ENCODE measurements at places on chromosomes 2 and 18.
A peak's percentile ranks its signal among the peaks of the same experiment; 100 is the strongest.

DNA sequence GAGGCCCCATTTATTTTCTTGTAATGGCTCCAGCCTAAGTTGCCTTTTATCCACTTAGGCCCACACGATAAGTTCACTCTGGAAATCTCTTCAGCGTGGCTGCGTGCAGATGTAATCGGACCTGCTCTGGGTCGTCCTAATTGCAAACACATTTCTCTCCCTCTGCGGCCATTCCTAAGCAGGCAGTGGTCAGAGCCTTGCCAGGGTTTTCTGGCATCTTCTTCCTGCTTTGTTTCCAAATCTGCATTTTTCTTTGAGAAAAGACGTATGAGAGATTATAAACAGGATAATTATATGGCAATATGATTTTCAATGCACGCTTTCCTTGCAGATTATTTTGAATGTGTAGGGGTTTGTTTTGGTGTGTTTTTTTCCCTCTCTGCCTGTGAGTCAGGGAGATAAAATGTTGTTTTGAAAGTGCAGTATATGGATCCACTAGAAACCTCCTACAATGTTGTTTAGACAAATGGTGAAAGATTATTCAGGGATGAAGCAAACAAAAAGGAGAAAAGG is 239.4 kb upstream of the TANK start:
- H3K27me3 ChIP-seq, result no peaks in the 10 kb centered on the region
- H3K36me3 ChIP-seq, result no peaks in the 10 kb centered on the region
- peaks cover 9% of the 10 kb centered on the region for H3K4me1 ChIP-seq
- H3K27ac ChIP-seq, result peak overlapping the region; percentile 59
- DNase-seq, result peak; percentile 61
- no peak overlapping the region for H3K4me3 ChIP-seq

GRCh38 chr2:190655570-190655969 is 6.7 kb downstream of the NAB1 start:
- H3K36me3 ChIP-seq, result peaks cover 10% of the 10 kb centered on the region
- no peaks in the 10 kb centered on the region for H3K27me3 ChIP-seq
- no peak overlapping the region for H3K4me3 ChIP-seq

GRCh38 chr18:72128649-72129048 is 415.5 kb downstream of the CBLN2 start:
- H3K4me1 ChIP-seq, result no peaks in the 10 kb centered on the region
- DNase-seq, result no peak
- H3K4me3 ChIP-seq, result no peak overlapping the region
- no peak overlapping the region for H3K27ac ChIP-seq
- no peaks in the 10 kb centered on the region for H3K36me3 ChIP-seq

DNA sequence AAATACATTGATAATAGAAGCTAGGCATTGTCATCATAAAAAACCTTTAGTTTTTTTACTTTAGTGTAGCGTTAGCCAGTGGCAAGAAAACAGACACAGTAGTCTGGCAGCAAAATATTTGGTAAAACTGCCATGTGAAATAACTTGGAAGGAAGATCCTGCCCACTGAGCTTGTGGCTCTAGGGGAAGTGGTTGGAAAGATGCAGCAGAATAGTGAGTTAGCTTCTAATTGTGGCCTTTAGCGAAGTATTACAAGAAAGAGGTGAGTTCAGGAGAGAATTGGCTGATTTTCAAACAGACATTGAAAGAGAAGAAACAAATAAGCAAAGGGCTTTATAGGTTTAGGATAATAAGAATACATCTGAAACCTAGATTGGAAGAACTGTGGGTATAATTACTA is 1887.8 kb upstream of the CELF4 start:
- no peak overlapping the region for H3K4me3 ChIP-seq
- H3K4me1 ChIP-seq, result peaks cover 19% of the 10 kb centered on the region
- no peak overlapping the region for H3K27ac ChIP-seq
- H3K36me3 ChIP-seq, result no peaks in the 10 kb centered on the region
- no peaks in the 10 kb centered on the region for H3K27me3 ChIP-seq
- no peak for DNase-seq

- H3K27ac ChIP-seq, result no peak overlapping the region
- DNase-seq, result no peak
- no peaks in the 10 kb centered on the region for H3K36me3 ChIP-seq
- no peaks in the 10 kb centered on the region for H3K4me1 ChIP-seq
- H3K27me3 ChIP-seq, result peaks cover 55% of the 10 kb centered on the region
Measured at GRCh38 chr2:104885119-104885782, 31.3 kb downstream of the POU3F3 start.

GRCh38 chr2:19769513-19769912 is 132.3 kb downstream of the TTC32 start:
- H3K27me3 ChIP-seq, result no peaks in the 10 kb centered on the region
- H3K27ac ChIP-seq, result no peak overlapping the region
- H3K4me3 ChIP-seq, result no peak overlapping the region
- H3K4me1 ChIP-seq, result no peaks in the 10 kb centered on the region
- H3K36me3 ChIP-seq, result no peaks in the 10 kb centered on the region
- DNase-seq, result no peak

GRCh38 chr2:62624855-62625254 is 80.7 kb upstream of the EHBP1 start:
- no peaks in the 10 kb centered on the region for H3K4me1 ChIP-seq
- DNase-seq, result no peak
- no peaks in the 10 kb centered on the region for H3K27me3 ChIP-seq
- no peak overlapping the region for H3K4me3 ChIP-seq
- H3K27ac ChIP-seq, result no peak overlapping the region
- H3K36me3 ChIP-seq, result no peaks in the 10 kb centered on the region

- H3K27me3 ChIP-seq, result no peaks in the 10 kb centered on the region
- peak overlapping the region; percentile 97 for H3K27ac ChIP-seq
- peak overlapping the region; percentile 91 for H3K4me3 ChIP-seq
- no peak for DNase-seq
Measured at GRCh38 chr2:149586898-149587219, 716 bp downstream of the MMADHC start.

DNA sequence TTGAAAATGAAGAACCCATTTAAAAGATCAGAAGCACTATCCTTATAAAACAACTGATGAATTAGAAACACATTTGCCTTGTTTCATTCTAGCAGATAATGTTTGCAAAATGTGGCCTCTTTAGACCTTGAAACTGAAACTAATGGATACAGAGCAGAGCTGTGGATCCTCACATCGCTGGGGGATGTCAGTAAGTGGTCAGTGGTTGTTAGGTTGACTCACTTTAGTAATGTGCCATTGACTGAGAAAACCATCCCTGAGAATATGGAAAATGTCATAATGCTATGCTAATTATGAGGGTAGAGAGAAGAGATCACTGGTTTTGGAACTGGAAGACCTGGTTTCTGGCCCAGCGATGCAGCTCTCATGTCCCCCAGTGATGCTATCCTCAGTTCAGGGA is 176.7 kb downstream of the MYO1B start:
- H3K4me3 ChIP-seq, result no peak overlapping the region
- H3K27me3 ChIP-seq, result no peaks in the 10 kb centered on the region

- H3K27me3 ChIP-seq, result peaks cover 19% of the 10 kb centered on the region
- no peaks in the 10 kb centered on the region for H3K36me3 ChIP-seq
- no peak overlapping the region for H3K27ac ChIP-seq
- no peaks in the 10 kb centered on the region for H3K4me1 ChIP-seq
- H3K4me3 ChIP-seq, result no peak overlapping the region
Measured at GRCh38 chr2:241822264-241822623, 13.3 kb downstream of the NEU4 start.

DNA sequence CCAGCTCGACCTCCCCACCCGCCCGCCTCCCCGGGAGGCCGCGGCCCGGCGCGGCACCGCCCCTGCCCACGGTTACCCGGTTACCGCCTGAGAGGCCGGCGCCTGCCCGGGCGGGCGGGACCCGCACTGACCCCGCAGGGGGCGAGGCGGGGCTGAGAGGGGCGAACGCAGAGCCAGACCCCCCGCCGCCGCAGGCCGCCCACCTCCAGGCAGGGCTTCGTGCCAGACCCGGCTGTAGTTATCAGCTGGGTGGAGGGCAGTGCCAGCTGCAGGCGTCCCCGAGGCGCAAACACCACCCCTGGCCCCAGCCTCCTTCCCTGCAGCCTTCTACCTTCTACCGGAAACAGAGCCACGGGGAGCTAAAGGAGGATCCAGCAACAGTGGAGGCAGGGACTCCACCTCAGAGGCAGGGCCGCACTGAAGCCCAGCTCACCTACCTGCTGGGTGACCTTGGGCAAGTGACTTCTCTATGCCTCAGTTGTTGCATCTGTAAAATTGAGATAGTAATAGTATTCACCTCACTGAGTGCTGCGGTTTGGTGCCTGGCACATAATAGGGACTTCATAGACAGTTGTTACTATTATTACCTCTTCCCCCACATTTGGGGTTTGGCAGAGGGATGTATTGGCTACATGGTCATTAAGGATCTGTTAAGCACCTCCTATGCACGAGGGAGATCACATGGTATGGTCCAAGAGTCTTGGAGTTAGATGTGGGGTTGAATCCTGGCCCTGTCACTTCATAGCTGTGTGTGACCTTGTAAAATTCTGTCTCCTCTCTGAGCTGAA is 231.6 kb upstream of the SMAD2 start:
- H3K36me3 ChIP-seq, result no peaks in the 10 kb centered on the region
- peak; percentile 78 for DNase-seq
- H3K27me3 ChIP-seq, result no peaks in the 10 kb centered on the region

DNA sequence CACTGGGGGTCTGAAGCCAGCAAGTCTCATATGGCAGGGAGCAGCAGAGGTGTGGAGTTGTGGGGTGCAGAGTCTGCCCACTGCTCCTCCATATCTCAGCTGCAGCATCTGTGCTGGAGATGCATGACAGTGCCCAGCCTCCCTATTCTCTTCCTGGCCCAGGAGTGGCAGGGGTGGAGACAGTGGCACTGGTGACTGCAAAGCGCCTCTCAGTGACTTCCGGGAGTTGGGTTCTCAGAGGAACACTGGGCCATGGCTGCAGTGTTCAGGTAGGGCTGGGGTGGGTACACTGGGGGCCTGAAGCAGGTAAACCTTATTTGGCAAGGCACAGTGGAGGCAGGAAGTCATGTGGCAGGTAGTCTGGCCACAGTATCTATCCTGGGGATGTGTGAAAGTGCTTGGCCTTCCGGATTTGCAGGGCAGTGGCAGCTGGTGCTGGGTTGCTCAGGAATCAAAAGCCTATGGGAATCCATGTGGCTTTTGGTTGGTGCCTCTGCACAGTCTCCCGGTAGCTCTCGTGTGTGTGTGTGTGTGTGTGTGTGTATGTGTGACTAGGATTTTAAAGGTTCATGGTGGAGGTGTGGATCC is 60.3 kb upstream of the THUMPD2 start:
- H3K4me1 ChIP-seq, result no peaks in the 10 kb centered on the region
- no peaks in the 10 kb centered on the region for H3K27me3 ChIP-seq
- no peak overlapping the region for H3K4me3 ChIP-seq
- H3K36me3 ChIP-seq, result no peaks in the 10 kb centered on the region

- H3K27me3 ChIP-seq, result no peaks in the 10 kb centered on the region
- DNase-seq, result no peak
- H3K4me3 ChIP-seq, result no peak overlapping the region
Measured at GRCh38 chr18:63552581-63552980, 10.4 kb downstream of the SERPINB12 start.

DNA sequence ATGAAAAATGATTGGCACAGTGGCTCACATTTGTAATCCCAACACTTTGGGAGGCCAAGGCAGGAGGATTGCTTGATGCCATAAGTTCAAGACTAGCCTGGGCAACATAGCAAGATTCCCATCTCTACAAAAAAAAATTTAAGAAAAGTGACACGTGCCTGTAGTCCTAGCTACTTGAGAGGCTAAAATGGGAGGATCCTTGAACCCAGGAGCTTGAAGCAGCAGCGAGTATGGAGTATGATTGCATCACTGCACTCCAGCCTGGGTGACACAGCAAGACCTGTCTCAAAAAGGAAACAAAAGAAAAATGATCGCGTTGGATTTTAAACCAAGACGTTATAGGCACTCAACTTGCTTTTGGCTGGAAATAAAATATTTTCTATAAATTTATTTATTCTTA is 37.8 kb upstream of the CREB1 start:
- H3K27ac ChIP-seq, result no peak overlapping the region
- DNase-seq, result no peak
- H3K36me3 ChIP-seq, result no peaks in the 10 kb centered on the region
- H3K4me3 ChIP-seq, result no peak overlapping the region
- no peaks in the 10 kb centered on the region for H3K27me3 ChIP-seq
- H3K4me1 ChIP-seq, result no peaks in the 10 kb centered on the region

GRCh38 chr2:114472246-114472645 is 29.8 kb downstream of the DPP10 start:
- no peaks in the 10 kb centered on the region for H3K36me3 ChIP-seq
- H3K4me3 ChIP-seq, result no peak overlapping the region
- H3K4me1 ChIP-seq, result no peaks in the 10 kb centered on the region
- no peaks in the 10 kb centered on the region for H3K27me3 ChIP-seq
- DNase-seq, result no peak

DNA sequence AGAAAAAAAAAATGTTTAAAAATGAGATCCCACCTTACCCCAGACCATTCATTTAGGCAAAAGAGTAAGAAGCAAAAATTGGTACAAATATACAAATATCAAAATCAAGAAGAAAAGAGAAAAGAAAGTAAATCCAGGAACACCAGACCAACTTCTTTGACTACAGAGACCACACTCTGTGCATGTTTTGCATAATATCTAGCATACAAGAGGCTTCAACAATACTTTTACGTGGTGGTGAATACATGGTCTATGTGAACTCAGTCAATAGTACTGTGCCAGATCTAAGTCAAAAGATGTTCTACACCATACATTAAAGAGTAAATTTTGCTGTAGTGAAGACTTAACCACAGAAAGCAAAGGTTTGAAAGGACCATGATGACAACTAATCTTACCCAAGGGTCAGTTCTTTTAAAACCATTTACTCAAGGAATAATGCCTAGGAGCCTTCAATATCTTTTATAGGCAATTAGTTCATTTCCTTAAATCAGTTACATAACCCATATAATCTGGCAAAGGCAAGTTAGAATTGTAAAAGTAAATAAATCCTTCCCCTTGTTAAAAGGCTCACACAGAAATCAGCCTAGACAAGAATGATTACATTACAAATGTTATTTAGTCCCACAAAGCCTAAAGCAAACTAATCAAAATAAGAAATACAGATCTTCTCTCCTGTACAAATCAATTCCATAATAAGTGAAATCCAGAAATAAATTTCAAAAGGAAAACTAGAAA is 115.2 kb downstream of the EXOC6B start:
- no peak overlapping the region for H3K4me3 ChIP-seq
- H3K4me1 ChIP-seq, result no peaks in the 10 kb centered on the region
- no peak for DNase-seq
- H3K36me3 ChIP-seq, result peaks cover 8% of the 10 kb centered on the region

GRCh38 chr2:165635532-165635931 is 158.5 kb downstream of the GALNT3 start:
- H3K27me3 ChIP-seq, result no peaks in the 10 kb centered on the region
- DNase-seq, result no peak
- no peaks in the 10 kb centered on the region for H3K36me3 ChIP-seq
- H3K4me3 ChIP-seq, result no peak overlapping the region
- H3K27ac ChIP-seq, result no peak overlapping the region

GRCh38 chr2:10326707-10327594 is 24.2 kb downstream of the HPCAL1 start:
- no peak overlapping the region for H3K27ac ChIP-seq
- peaks cover 33% of the 10 kb centered on the region for H3K4me1 ChIP-seq
- H3K4me3 ChIP-seq, result no peak overlapping the region

- H3K4me3 ChIP-seq, result no peak overlapping the region
- no peaks in the 10 kb centered on the region for H3K27me3 ChIP-seq
- DNase-seq, result no peak
- H3K36me3 ChIP-seq, result no peaks in the 10 kb centered on the region
Measured at GRCh38 chr18:48100651-48101165, 170.2 kb upstream of the SMAD2 start.

- peaks cover 28% of the 10 kb centered on the region for H3K4me1 ChIP-seq
- H3K36me3 ChIP-seq, result no peaks in the 10 kb centered on the region
- peak overlapping the region; percentile 46 for H3K4me3 ChIP-seq
- DNase-seq, result no peak
- H3K27me3 ChIP-seq, result peaks cover 52% of the 10 kb centered on the region
Measured at GRCh38 chr2:148876595-148877402, 1.8 kb downstream of the KIF5C start.

- no peak overlapping the region for H3K4me3 ChIP-seq
- no peaks in the 10 kb centered on the region for H3K4me1 ChIP-seq
- no peak for DNase-seq
Measured at GRCh38 chr18:250685-251084, 17.2 kb downstream of the THOC1 start.
